ENCODE measurements at places on chromosomes 13 and 19.

DNA sequence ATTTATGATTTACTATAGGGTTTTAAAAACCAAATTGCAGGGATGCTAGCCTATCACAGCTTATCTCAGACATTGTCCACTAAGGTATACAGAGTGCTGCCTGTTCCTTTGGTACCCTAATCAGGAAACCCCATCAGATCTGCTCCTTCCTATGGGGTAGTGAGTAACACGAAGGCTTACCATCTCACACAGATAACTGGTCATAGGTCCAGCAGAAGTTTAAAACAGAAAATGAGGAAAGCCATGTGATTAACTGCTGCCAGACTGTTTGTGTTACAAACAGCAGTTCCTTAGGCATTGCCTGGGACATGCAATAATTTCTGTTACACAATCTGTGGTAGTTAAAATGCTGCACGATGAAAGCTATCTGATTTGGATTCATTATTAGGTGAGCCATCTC lies 53.5 kb upstream of the ALOX5AP start:
- no peak for DNase-seq

GRCh38 chr19:47486900-47487299 lies 2.9 kb upstream of the KPTN start:
- DNase-seq = no peak

DNA sequence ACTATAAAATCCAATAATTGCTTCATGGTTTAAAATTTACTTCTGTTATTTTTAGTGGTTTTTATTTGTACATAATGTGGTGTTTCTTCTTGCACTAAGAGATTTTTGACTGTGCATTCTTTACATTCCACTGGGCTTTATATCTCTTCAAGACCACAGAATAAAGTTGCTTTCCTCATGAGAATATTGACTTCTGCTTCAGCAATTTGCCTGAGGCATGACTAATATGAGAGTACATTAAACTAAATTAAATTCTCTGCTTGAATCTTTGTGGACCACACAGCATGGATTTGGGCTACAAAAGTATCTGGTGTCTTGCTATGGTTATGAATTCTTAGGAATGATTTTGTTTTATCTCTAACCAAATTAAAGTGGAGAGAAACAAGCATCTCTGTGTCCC lies 1463.4 kb upstream of the PCDH20 start:
- DNase-seq = no peak

- DNase-seq = no peak
Observed at GRCh38 chr19:7883796-7884570, 4.3 kb upstream of the LRRC8E start.

- no peak for DNase-seq
Observed at GRCh38 chr19:11496391-11497163, 9.1 kb downstream of the ZNF653 start.

DNA sequence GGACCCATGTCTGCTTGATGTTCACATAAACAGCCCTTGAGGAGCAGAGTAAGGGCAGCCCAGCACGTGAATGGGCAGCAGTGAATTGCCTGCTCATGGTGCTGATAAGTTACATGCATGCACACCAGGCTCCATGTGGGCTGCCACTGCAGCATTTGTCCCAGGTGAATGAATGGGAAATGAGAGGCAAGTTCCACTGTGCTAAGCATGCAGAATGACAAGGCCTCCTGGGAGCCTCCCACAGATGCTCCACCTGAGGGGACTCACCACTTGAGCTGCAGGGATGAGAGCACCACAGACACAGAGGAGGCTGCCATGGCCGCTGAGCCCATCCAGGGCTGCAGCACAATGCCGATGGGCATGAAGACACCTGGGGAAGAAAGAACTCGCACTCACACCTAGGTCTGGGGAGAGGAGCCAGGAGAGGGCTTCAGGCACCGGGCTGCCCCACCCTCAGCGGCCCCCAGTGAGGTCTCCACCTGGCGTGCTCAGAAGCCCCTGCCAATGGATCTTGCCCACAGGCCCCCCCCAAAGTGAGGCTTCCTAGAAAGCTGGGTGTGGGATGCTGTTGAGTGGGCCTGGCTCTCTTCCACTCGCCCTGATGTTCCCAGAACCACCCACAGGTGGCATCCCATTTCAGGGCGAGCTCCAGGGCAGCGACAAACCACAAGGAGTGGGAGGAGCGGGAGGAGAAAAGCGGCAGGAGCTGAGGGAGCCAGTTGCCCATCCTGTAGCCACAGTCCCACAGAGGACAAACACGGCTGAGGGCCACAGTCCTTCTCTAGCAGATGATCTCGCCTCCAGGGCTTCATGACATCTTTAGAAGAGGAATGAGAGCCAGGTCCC lies 73.8 kb downstream of the CCDC70 start:
- DNase-seq = no peak

Measured in esophagus squamous epithelium (tissue), 5 donors.